ENCODE measurements at places on chromosomes 13 and 19.
A peak's percentile ranks its signal among the peaks of the same experiment; 100 is the strongest.

GRCh38 chr19:48965040-48965805 lies at the start of gene FTL:
FTL (plus strand) TSS chr19:48965309; CDS start chr19:48965508, 199 bp downstream.
- peak; percentile 98 for DNase-seq

- DNase-seq, result no peak
These were observed 219 bp upstream of the FSTL3 start for GRCh38 chr19:676007-676338.

DNA sequence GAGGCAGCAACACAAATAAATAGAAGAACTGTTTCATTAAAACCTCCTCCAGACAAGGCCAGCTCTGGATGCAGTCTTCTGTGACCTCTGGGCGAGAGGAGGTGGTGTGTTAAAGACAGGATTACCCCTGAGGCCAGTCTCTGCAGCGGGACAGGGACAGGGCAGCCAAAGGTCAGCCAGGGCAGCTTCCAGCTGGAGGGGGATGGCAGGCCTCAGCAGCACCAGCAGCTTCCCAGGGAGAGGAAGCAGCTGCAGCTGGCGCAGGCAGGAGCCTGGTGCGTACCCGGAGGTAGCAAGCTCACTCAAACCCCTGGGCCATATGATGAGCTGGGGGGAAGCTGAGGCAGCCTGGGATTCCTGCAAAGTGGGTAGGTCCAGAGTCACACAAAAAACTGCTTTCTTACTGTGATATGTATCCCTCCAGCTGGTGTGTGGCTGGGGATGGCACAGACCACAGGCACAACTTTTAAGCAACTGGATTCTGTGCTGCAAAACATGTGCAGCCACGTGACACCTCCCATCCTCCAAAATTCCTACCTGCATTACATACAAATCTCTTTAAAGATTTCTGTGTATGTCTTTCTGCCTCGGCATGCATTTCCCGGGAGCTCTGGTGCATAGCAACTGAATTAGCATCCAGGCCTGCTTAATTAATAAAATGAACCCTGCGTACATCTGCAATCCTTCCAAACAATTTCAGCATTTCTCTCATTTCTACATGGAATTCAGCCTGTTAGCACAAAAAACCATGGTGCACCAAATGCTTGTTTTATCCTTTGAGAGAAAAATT lies 238.3 kb upstream of the MAB21L1 start:
- peak; percentile 45 for DNase-seq

GRCh38 chr19:48760504-48761205 lies 5.3 kb downstream of the FGF21 start:
- no peak for DNase-seq

- no peak for DNase-seq
These were observed 604.4 kb upstream of the SPRY2 start for GRCh38 chr13:80945328-80945727.

GRCh38 chr13:46580362-46580839 lies 27.4 kb downstream of the LRCH1 start:
- DNase-seq, result peak; percentile 62

DNA sequence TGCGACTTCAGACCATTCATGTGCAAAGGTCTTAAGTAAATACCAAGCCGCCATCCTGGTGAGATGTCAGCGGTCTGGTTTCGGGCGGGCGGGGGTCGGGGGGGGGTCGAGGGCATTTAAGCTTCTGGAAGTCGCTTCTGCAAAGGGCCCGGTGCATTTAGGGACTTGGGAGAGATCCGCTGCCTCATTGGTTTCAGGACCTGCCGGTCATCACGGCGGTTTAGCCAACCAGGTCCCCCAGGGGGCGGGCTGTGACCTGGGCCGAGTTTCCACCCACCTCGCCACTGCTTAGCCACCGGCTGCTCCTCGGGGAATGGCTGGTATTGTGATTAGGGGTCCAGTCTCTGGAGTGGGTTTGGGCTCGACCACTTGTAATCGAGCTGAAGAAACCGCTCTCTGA lies 7.8 kb downstream of the ANKLE1 start:
- DNase-seq, result peak; percentile 83

DNA sequence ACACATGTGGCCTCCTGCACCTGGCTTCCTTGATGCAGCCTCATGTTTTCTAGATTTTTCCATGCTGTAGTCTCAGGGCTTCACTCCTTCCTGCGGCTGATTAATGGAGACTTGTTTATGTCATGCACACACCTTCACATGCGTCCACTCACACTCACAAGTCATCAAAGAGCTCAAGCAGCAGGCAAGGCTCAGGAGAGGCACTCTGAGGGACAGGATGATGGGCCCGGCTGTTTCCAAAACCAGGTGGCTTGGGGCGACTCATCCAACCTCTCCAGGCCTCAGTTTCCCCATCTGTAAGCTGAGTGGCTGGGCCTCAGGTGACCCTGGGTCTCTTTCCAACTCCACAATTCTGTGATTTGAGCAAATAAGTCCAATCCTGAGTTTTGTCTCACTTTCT lies 36.9 kb downstream of the RASA3 start:
- no peak for DNase-seq

DNA sequence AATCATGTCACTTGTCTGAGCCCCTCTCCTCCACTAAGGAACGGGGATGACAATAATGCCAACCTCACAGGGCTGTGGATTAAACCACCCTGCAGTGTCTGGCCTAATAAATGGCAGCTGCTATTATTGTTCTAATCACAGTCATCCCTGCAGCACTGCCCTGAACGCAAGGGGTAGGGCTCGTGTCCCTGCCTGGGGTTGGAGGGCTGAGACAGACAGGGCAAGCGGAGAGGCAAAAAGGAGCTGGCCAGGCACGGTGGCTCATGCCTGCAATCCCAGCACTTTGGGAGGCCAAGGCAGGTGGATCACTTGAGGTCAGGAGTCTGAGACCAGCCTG lies 10.2 kb upstream of the KPTN start:
- no peak for DNase-seq

DNA sequence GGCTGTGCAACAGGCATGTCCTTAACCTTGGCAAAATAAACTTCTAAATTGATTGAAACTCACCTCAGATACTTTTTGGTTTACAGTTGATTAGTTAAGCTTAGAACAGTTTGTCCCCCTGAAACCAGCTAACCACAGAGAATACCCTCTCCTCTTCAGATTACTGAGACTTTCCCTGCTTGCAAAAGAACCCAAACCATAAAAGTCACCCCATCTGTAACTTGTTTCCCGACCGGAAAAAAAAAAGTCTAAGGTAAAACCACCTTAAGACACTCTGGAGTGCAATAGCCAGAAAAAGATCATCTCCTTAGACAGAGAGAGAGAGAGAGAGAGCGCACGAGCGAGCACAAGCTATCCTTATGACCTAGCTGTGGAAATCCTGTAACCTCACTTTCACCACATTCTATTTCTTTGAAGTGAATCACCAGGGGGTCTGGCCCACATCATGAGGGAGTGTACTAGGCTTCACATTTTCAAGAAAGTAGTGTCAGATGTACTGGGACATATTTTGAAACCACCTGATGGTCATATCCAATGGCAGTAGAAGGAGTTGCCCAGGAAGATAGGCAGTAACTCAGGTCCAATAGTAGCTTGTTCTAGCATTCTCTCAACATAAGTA lies 11.1 kb upstream of the GTF2F2 start:
- no peak for DNase-seq

- DNase-seq, result no peak
These were observed 861.1 kb downstream of the GPC5 start for GRCh38 chr13:92259523-92259922.

DNA sequence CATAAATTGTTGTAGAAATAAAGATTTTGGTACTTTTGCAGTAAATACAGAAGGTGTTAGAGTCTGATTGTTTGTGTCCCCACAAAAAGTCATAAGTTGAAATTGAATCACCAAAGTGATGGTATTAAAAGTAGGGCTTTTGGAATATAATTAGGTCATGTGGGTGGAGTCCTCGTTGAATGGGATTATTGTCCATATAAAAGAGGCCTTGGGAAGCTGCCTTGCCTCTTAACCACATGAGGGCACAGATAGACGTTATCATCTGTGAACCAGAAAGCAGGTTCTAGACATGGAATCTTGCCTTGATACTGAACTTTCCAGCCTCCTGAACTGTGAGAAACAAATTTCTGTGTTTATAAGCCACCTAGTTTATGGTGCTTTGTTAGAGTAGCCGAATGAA lies 186.8 kb downstream of the PRR20E start:
- DNase-seq, result no peak

DNA sequence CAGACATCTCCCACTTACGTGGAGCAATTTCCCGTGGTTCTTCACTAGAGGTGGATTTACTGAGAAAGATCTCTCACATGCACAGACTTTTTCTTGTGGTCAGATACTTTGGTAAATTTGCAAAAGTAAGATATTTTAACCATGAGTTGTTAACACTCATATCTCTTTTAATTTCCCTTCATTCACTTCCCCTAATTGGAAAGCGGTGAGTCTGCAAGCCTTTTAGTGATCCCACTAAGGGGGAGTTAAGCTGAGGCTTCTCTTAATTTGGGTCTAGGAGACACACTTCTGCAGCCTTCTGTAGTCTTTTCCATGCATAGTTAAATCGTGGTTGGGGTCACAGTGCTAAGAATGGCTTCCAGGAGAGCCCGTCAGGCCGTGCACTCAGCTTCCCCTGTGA lies 30.7 kb upstream of the SERPINE3 start:
- no peak for DNase-seq

DNA sequence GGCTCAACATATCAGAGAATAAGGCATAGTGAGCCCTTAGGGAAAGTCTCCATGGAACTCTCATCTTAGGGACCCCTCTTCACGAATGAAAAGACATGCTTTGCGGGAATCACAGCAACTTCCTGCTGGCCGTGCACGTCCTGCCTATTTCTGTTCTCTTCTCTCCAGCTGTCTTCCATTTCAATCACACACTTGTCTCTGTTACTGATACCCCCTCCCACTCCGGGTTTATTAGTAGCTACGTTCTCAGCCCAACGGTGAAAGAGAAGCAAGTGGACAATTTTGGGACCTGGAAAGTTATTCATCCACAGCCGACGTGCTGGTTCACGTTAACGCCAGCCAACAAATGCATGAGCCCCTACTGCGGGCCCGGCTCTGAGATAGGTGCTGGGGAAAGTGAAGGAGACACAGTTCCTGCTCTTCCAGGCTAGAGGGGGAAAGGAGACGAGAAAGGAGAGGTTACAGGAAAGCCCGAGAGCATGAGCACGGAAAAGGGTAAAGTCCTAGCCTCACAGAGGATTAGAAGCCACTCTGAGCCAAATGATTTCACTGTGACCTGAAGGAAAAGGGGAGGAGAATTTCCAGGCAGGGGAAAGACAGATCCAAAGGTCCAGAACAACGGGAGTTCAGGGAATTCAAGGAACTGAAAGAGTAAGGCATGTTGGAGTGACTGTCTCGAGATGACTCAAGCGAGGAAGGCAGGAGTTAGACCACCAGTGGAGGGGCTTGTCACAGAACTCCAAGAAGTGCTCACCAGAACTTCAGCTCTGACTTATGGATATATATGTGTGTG lies 81.8 kb upstream of the CLDN10 start:
- DNase-seq, result peak; percentile 29

- no peak for DNase-seq
These were observed 16.9 kb downstream of the COG3 start for GRCh38 chr13:45481688-45482087.

- no peak for DNase-seq
These were observed 1.1 kb downstream of the GYS1 start for GRCh38 chr19:48991873-48992580.

GRCh38 chr13:55000844-55001243 lies 1972.2 kb downstream of the OLFM4 start:
- no peak for DNase-seq

- DNase-seq, result peak; percentile 34
These were observed 915 bp downstream of the F10 start for GRCh38 chr13:113123226-113124201.

GRCh38 chr13:55560331-55560730 lies 1580.4 kb upstream of the PRR20A start:
- DNase-seq, result no peak

GRCh38 chr19:30119180-30119908 lies 177.3 kb downstream of the URI1 start:
- DNase-seq, result no peak

DNA sequence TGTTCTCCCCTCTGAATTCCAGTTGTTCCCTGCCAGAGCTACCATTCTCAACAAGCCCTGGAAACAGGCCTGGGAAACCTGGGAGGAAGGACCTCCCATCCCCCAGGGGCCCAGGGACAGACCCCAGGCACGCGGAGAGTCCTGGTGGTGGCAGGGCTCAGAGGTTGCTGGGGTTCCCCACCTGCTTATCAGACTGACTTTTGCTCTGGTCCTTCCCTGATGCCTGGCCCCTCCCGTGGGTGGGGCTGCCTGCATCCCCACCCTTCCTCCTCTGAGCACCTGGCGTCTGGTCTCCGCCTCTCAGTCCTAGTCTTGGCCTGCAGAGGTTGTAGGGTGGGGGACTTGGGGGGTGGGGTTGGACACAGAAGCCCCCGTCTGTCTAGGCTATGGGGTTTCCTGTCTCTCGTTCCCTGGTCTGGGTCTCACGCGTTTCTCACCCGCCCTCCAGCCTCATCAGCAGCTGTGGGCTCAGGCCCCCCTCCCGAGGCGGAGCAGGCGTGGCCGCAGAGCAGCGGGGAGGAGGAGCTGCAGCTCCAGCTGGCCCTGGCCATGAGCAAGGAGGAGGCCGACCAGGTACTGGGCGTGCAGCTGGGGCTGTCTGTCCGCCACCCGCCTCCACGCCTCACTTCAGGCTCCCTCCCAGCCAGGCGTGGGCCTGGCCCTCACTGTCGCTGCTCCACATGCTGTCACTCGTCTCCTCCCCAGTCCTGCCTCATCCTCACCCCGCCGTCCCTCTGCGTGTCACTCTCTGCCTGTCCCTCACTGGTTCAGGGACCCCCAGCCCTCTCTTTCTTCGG lies 13.6 kb downstream of the EPN1 start:
- DNase-seq, result peak; percentile 81

DNA sequence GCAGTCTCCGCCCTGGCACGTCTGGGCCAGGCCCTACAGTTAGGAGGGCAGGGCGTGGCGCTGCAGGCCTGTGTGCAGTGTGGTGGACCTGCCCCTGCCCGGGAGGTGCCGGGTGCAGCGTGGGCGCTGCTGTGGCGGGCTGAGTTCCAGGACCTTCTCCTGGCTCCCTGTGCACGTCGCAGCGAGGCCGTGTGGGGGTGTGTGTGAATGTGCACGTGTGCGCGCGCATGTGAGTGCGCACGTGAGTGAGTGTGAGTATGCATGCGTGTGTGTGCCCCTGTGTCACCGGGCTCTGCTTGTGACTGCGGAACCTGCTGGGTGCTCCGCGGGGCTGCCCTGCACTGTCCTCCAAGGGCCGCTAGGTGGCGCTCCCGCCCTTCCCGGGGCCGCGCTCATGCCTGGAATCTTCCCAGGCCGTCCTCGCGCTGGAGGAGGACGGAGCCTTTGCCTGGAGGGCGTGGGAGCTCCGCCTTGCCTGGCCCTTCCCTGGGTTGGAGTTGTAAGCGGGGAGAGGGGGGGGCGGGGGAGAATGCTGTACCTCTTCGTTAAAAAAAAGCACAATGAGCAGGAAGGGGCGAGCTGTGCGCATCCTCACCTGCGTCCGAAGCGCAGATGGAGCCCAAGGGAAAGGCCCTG lies 79.3 kb downstream of the KDM4B start:
- DNase-seq, result peak; percentile 90

DNA sequence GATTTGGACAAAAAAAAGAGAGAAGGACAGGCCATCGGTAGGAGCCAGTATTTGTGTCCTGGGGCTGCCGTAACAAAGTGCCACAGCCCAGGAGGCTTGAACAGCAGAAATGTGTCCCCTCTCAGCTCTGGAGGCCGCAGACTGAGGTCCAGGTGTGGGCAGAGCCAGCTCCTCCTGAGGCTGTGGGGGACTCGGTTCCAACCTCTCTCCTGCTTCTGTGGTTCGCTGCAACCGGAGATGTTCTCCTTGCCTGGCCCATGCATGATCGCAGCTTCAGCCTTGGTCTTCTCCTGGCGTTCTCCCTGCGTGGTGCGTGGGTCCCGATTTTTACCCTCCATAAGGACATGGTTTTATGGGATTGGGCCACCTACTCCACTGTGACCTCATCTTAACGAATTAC lies 85.9 kb upstream of the SOX1 start:
- no peak for DNase-seq
